ENCODE measurements at places on chromosomes 16 and 17.

DNA sequence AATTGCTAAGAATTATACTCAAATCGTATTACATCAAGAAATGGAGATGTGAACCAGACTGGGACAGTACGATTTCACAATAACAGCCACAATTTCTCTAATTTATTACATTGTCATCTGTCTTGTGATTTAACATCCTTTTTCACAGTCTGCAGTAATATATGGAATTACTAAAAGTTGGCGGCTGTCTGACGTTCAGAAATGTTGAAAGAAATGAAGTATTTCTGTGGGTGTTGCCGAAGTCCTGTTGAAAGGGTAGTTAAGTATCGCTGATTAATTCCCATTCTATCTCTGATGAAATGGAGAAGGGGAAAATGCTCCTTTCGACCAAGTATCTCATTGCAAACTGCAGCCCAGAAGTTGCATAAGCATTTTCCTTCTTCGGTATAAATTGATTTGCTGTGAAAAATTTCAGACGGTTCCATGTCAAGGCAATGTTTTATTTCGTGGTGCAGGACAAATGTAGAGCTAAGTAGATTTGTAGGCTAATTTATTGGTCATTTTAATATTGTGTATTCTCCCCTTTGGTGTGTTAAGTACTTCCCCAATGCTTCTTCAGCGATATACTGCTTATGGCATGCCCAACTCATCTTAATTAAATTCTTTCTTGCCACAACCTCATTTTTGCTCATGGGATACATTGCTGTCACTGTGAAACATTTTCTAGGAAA lies 775.2 kb upstream of the RBFOX1 start:
- DNase-seq, result no peak

GRCh38 chr16:30958175-30959079 lies 873 bp downstream of the SETD1A start:
- peak; percentile 80 for DNase-seq

- DNase-seq, result no peak
These were observed 13.6 kb downstream of the ASPSCR1 start for GRCh38 chr17:81990836-81991683.

DNA sequence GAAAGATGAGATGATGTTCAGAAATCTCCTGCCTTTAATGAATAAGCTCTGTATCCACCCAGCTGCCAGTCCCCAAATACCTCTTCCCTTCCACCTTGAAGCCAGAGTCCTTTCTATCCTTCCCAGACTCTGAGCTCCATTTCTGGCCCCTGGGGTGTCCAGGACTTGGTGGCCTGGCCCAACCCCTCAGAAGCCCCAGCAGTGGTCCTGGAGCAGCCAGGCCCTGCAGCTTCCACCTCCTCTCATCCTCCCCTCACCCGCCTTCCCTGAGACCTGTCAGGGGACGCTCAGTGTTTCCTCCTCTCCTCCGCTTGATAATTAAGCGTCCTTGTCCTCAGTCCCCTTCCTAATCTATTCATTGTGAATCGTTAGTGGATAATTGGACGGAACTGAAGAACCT lies 95.2 kb upstream of the CCL1 start:
- DNase-seq, result no peak

DNA sequence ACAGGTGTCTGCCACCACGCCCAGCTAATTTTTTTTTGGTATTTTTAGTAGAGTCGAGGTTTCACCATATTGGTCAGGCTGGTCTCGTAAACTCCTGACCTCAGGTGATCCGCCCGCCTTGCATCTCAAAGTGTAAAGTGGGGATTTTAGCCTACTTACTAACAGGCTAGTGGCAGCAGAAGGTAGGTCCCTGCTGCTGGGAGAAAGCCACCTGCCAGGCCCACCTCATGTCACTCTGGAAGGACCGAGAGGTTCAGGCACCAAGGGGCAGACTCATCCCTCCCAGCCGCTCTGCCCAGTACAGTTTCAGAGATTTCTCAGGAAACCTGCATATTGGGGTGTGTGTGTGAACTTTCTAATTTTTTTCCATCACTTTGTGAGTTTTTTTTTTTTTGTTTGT lies 2.1 kb upstream of the RCVRN start:
- no peak for DNase-seq

- DNase-seq, result no peak
These were observed 120.6 kb upstream of the RPL38 start for GRCh38 chr17:74082886-74083285.

DNA sequence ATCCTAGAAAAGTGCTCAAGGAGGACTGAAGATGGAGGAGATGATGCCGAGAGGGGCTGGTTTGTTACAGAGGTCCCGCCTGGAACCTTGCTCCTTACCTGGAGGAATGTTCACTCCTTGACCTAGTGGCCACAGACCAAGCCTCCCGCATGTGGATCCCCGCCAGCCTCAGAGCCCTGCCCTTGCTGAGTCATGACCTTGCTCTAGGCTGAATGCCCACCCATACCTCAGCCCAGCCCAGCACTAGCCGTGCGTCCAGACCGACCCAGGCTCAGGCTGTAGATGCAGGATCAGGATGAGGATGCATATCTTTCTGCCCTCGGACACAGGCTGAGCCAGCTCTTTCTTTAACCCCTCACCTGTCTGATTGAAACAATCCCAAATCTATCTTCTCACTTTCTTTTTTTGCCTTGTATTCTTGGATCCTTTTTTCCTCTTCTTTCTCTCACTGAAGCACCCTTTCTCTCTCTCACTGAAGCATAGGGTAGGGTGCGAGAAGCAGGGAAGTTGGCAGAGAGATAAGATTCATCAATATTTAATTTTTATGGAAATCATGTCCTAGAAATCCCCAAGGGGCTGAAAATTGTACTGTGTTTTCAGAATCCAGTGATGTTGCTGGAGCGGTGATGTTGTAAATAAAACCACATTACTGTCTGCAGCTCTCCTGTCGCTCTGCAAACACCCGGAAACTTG lies 34.9 kb downstream of the WSCD1 start:
- no peak for DNase-seq

DNA sequence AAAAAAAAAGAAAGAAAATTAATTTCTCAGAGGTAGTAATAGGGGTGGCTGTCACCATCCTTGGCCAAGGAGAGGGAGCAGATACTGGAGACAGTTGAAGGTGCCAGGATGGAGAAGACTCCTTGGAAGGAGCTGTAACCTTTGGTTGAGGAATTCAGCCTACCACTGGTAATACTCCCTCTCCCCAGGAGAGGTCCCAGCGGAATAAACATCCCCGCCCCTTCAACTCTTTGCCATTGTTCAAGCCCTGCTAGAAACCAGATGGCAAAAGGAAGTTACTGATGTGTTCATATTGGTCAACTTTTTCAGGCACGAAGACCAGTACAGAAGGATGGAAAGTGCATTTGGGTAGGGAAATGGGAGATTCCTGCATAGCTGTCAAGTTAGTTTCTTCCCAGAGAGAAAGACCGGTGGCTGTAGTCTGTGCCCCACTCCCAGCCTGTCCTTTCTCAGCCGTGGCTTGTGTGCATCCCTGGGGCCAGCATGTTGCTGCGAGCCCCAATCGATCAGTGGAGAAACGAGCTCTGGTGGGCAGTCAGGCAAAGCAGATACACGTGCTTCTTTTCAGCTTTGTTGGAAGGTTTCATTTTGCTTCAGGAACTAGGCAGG lies 612.1 kb downstream of the MAF start:
- DNase-seq, result no peak

- DNase-seq, result peak; percentile 61
These were observed 424.1 kb downstream of the CA10 start for GRCh38 chr17:51734462-51734861.

DNA sequence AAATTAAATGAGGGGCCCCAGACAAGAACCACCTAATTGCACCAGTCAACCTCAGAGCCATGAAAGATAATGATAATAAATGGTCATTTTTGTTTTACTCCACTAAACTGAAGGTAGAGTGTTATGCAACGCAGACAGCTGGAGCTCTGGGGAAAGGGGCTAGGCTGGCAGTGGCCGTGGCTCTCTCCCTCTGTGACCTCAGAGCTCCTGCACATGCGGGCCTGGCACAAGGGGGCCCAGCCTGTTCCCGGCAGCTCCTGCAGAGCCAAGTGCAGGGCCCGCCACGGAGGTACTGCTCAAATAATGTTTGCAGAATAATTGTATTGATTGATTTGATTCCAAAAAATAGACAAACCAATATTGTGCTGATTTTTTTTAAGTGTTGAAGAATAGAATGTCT lies 109.5 kb downstream of the SALL1 start:
- no peak for DNase-seq

GRCh38 chr16:27127308-27127707 lies 60.6 kb downstream of the C16orf82 start:
- no peak for DNase-seq

DNA sequence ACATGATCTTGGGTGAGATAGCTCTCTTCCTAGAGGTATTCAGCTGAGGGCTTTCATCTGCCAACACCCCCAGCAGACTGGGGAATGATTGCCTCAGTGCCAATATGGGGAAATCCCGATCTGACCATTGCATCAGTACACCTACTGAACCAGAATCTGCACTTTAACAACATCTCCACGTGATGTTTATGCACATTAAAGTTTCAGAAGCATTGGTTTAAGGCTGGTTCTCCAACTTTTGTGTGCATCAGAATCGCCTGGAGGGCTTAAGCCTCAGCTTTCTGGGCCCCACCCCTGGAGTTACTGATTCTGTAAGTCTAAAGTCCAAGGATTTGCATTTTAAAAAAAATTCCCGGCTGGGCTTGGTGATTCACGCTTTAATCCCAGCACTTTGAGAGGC lies 123.6 kb upstream of the MED13 start:
- no peak for DNase-seq

DNA sequence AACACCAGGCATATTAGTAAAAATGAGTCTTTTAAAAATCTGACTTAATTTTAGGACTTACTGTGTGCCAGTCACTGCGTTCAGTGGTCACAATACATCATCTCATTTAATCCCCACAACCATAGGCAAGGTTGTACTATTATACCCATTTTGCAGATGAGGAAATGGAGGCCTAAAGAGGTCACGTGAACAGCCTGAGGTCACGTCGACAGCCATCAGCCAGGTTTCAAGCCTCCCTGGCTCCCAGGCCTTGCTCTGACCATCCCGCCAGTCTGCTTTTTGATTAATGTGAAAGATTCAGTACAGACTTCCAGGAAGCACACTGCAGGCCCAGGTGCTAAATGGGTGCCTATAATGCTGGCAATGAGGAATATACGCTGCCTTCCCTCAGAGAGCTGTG lies 86.3 kb upstream of the TOX3 start:
- no peak for DNase-seq

- peak; percentile 34 for DNase-seq
These were observed 45.1 kb upstream of the HNF1B start for GRCh38 chr17:37789771-37790541.

DNA sequence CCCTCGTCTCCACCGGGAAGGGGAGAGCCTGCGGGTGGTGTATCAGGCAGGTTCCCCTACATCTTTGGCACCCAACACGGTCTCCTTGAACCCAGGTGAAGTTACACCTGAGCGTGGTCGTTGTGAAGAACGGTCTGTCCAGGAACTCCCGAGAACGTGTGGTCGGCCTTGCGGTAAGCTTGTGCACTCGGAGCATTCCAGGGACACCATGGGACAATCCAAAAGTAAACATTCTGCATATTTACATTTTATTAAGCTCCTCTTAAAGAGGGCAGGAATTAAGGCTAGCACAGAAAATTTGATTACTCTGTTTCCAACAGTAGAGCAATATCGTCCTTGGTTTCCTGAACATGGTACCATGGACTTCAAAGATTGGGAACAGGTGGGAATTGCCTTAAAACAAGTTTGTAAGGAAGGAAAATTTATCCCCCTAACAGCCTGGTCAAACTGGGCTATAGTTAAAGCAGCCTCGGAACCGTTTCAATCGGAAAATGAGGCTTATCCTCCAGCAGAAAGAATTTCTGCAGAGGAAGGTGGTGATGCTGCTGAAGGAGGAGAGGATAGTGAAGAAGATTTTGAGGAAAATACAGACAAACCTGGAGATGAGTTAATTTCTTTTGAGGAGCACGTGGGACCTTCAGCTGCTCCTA lies 18.2 kb downstream of the ALOX15B start:
- DNase-seq, result no peak

- peak; percentile 85 for DNase-seq
These were observed 8.8 kb upstream of the MLKL start for GRCh38 chr16:74709441-74709877.

GRCh38 chr17:77140878-77141767 lies at the start of gene SEC14L1:
TSS of gene SEC14L1 (plus strand) at chr17:77140969. CDS start at chr17:77143597, 2,628 bp downstream.
- DNase-seq, result peak; percentile 83

DNA sequence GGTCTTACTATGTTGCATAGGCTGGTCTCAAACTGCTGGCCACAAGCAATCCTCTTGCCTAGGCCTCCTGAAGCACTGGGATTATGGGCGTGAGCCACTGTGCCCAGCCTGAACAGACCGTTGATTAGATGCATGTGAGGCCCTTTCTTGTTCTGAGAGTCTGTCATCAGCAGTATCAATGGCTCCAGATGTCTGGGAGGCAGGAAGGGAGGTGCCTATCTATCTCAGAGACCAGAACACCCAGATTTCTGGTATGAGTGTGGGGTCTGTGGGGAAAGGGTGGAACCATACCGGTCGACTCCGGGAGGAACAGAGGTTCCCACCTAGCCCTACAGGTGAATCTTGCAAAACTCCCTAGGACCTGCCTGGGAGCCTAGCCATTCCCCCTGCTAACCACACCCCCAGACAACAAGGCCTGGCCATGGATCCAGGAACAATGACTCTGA lies 71.7 kb downstream of the PRKCB start:
- no peak for DNase-seq

GRCh38 chr17:48514477-48514876 lies 16.3 kb downstream of the HOXB1 start:
- no peak for DNase-seq

- peak; percentile 93 for DNase-seq
These were observed 1.2 kb upstream of the PFN1 start for GRCh38 chr17:4949321-4950074.

DNA sequence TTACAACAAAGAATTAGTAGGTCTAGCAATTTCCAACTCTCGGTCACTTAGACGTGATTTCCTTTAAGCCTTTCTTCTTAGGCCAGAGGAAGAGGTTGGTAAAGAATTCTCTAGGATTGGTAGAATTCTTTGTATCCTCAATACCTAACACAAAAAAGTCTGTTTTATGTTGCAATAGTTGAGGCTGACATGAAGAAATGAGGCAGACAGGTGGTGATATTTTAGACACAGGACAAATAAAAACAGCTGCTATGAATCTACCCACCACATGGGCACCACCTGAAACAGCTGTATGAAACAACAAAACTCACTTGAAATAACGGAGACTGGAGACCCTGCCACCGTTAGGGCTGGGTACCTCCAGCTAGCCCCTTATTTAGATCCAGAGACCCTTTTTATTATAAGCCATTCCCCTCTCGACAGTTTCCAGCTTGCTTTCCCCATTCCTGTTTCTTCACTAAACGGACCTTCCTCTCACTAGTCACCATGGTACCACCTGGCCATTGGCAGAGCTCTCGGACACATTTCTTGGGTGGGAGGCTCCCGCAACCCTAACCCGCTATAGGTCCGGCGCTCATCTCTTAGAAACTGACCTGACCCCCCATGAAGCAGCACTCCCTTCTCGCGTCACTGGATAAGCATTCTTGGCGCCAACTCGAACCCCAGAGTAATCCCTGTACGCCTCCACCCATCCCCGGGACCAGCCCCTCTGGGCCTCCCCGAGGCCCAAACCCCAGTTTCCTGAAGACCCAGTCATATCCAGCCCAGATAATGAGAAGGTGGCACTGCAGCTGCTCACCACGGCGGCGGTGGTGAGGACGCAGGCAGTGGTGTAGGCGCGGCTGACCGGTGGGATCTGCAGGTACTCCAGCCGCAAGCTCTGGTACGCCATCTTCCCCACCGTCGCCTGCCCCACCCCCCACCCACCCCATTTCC lies at the start of gene DERL2:
TSS of gene DERL2 (minus strand) at position 909 of the 936 bp plus-strand sequence. CDS start at position 892, 17 bp downstream.
- DNase-seq, result no peak

GRCh38 chr16:595942-596735 lies 6.3 kb downstream of the RAB40C start:
- no peak for DNase-seq
